ENCODE measurements at places on chromosomes 1 and 21. TPM values are rescaled to one million over a fixed set of nuclear protein-coding genes. Genes with fewer than 3 reads are reported as not detected.
A peak's percentile ranks its signal among the peaks of the same experiment; 100 is the strongest.

DNA sequence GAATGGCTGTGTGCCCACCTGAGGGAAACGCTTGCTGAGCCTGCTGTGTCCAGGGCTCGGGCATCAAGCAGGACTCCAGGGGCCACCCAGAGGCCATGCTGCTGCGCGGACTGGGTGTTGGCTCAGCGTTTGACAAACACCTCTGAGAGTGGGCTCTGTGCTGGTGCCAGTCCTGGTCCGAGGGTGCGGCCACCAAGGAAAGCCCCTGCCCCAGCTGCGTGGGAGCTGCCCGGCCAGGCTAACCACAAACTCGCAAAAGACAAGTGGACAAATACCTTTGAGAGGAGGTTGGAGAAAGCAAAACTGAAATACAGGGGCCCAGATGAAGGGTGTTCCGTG lies 65.6 kb upstream of the TTC34 start:
- no peak overlapping the region for H3K27ac ChIP-seq
- peaks cover 4% of the 10 kb centered on the region for H3K27me3 ChIP-seq
- no peak for DNase-seq
- no peaks in the 10 kb centered on the region for H3K4me1 ChIP-seq
- peaks cover 3% of the 10 kb centered on the region for H3K36me3 ChIP-seq

GRCh38 chr21:42524341-42525028 lies 10.8 kb downstream of the SLC37A1 start:
- no peak overlapping the region for H3K27ac ChIP-seq
- H3K36me3 ChIP-seq: peaks cover 3% of the 10 kb centered on the region
- peaks cover 4% of the 10 kb centered on the region for H3K4me1 ChIP-seq
- H3K27me3 ChIP-seq: peaks cover 3% of the 10 kb centered on the region
- DNase-seq: no peak

DNA sequence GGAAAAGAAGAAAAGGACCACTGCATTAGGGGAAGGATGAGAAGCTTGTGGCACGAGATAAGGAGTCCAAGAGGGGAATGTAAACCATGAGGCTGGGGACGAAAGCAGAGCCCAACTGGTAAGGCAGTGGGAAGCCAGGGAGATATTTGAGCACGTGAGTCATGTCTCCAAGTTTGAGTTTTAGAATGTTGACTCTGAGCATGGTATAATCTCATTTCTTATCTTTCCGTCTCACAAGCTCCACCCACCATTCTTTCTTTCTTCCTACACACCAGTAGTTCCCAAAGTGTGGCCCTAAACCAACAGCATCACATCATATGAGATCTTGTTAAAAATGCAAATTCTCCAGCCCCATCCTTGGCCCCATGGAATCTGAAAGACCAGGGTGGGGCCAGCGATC lies 145.3 kb downstream of the PLPP3 start:
- H3K4me1 ChIP-seq: peaks cover 65% of the 10 kb centered on the region
- H3K4me3 ChIP-seq: no peak overlapping the region
- H3K27ac ChIP-seq: no peak overlapping the region
- H3K36me3 ChIP-seq: no peaks in the 10 kb centered on the region
- peaks cover 9% of the 10 kb centered on the region for H3K27me3 ChIP-seq

Gene PSRC1
- total RNA-seq: 9.7 TPM

DNA sequence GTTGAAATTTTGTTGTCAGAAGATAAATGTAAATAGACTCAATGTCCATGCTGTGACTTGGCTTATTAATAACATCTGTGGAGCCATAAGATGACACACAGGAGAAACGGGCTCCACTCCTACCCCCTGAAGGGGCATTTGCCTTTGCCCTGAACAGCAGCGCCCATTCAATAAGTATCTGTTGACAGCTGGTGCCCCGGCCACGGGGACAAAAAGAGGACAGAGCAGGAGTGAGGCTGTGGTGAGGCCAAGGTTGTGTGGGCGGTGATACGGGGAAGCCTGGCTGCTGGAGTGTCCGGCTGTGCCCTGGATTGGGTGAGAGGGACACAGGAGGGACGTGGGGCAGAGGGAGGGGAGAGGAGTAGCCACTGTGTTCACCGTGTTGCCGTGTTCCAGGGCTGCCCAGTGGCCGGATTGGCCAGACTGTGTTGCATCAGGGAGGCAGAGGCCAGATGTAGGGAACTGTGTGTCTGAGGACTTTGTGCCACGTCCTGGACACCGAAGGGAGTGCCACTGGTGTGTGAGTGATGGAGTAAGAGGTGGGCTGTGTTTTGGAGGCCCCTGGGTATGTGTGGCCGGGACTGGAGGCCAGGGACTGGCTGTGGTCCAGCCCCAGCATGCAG lies 15.1 kb downstream of the PRMT2 start:
- peaks cover 71% of the 10 kb centered on the region for H3K36me3 ChIP-seq
- DNase-seq: no peak
- H3K27me3 ChIP-seq: peaks cover 5% of the 10 kb centered on the region
- H3K4me3 ChIP-seq: peak overlapping the region; percentile 47
